ENCODE measurements at places on chromosomes 16 and 17.

DNA sequence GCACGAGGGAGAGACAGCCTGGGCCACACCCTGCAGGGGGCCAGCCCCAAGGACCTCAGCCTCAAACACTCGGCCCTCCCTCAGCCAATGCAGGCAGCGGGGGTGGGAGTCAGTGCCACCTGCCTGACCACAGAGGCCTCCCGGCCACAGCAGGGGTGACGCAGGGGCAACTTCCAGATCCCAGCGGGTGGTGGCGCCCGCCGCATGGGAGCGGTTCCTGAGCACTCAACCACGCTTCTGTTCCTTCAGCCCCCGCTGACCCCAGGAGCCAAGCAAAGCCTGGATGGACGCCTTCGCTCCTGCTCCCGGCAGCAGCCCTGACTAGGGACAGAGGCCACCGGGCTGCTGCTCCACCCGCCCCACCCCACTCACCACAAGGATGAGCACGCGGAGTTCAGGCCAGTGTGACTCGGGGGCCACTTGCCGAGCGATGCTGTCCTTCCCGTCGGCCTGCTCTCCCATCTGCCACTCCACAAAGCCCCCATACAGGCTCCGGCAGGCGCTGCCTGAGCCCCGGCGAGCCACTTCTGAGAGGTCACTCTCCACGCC, 5.0 kb upstream of the CYBA start:
- DNase-seq, result no peak

GRCh38 chr17:77856551-77857305, 101.8 kb upstream of the TNRC6C start:
- DNase-seq, result no peak

DNA sequence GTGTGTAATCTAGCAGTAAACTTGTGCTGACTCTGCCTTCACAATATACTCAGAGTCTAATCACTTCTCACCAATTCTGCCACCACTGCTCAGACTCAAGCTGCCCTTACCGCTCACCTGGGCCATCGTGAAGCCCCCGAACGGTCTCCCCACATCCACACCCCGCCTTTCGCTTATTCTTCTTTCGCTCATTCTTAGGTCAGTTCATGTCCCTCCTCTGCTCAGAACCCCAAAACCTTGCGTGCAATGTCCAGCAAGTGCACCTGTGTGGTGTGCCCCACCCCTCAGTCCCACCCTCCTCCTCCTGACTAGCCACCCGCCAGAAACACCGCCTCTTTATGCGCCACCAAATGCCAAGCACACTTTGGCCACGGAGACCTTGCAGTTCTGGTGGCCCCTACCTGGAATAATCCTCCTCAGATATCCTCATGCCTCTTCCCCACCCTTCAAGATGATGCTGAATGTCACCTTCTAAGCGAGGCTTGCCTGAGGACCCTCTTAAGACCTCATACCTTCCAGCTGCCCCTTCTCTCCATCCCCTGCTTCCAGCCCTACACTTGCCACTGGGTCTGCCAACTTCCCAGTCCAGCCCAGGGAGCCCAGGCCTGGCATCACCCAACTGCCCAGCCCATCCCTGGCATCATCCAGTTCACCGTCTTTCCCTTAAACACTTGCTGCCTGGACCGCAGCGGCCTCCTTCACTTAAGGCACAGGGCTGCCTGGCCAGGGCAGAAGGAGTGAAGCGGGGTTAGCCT, 34.3 kb upstream of the RBFOX3 start:
- no peak for DNase-seq

- DNase-seq, result no peak
These were observed 37.3 kb downstream of the TSC2 start for GRCh38 chr16:2084895-2085625.

DNA sequence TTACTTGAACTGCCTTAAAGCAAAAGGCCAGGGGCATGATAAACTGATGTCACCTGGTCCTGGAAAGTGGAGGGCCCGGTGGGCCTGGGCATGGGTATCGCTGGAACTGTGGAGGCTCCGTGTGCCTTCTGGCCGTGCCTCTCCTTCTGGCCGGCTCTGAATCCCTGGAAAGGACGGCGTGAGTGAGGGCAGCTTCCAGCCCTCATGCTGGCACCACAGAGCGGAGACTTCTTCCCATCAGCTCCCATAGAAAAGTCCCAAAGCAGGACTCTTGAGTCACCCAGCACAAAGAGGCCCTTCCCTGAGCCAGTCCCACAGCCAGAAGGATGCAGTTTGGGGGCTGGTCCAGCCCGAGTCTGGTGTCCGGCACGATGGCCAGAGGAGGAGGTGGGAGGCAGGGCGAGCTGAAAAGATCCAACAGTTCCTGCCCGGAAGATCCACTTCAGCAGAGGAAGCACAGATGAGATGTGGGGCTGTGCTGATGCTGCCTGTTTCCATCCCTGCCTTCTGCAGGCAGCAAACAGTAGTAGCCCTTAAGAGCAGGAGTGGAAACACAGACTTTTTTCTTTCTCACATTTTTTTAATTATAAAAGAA, 7.8 kb downstream of the GAA start:
- no peak for DNase-seq

- peak; percentile 6 for DNase-seq
These were observed 13.9 kb downstream of the ERN2 start for GRCh38 chr16:23699100-23699499.

DNA sequence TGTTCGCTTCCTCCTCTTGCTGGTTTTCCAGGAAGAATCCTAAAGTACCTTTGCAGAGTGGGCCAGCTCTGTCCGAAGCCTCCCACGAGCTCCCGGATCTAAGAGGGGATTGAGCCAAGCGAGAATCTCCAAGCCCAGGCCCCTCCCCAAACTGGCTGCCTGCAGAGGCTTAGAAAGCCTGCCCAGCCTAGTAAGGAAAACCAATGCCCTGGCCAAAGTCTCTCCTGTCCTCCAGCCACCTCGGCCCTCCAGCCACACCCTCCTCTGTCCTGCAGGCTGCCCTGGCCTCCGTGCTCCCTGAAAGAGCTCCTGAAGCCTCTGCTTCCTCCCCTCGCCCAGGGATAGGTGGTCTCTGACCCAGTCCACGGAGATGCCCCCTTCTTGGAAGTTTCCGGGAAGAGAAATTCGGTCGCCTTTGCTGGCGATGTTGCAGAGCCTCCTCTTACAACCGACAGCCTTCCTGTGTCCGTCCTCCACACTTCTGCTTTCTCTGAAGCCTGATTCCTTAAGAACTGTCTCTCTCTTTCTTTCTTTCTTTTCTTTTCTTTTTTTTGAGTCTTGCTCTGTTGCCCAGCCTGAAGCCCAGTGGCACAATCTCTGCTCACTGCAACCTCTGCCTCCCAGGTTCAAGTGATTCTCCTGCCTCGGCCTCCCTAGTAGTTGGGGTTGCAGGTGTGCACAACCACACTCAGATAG, 54.9 kb upstream of the TOB1 start:
- no peak for DNase-seq

- DNase-seq, result no peak
These were observed 44.3 kb upstream of the PLCG2 start for GRCh38 chr16:81734632-81735434.

DNA sequence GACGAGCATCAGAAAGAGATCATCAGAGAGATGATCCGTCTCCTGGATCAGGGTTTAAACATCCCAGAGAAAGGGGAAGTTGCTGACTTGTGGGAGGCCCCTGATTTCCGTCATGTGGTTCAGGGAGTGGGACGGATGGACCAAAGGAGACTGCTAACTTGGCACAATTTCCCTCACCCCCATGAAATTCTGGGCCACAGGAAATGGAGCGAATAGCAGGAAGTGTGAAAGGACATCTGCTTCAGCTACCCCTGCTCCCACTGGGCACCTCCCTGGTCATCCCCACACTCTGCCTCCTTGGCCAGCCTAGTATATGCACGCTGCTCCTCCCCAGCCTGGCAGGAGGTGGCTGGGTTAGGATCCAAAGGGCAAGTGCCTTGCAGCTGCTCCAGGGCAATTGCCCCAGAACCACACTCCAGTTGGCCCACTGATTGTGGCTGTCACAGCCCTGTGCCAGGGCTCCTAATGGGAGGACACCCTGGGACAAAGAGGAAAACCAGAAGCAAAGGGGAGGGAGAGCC, 1.3 kb downstream of the ARRB2 start:
- no peak for DNase-seq

GRCh38 chr16:24728011-24728410, 1.4 kb upstream of the TNRC6A start:
- no peak for DNase-seq

GRCh38 chr17:13140750-13141149, 122.9 kb upstream of the ELAC2 start:
- DNase-seq, result no peak

DNA sequence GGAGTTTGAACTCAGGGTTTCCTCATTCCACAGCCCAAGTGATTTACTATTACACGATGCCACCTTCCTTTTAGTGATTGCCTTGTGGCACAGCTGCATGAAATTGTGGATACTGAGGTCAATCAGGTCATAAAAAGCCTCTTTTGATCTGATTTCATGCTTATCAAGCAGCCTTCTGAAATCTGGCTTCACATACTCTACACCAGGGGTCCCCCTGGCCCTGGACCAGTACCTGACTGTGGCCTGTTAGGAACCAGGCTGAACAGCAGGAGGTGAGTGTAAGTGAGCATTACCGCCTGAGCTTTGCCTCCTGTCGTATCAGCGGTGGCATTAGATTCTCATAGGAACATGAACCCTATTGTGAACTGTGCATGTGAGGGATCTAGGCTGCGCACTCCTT, 13.8 kb downstream of the SLFN5 start:
- DNase-seq, result no peak

DNA sequence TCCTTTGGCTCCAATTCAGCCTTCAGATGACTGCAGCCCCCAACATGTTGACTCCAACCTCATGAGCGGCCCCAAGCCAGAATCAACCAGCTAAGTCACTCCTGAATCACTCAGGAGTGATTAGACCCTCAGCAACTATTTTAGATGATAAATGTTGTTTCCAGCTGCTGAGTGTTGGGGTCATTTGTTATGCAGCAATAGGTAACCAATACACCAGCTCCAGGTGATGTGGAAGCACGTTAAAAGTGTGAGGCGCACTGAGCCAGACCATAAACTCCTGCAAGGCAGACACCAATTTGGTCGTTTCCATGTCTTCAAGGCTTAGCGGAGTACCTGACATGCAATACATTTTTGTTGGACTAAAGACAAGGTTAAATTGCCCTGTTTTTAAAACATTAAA, 17.5 kb downstream of the COQ7 start:
- DNase-seq, result no peak

DNA sequence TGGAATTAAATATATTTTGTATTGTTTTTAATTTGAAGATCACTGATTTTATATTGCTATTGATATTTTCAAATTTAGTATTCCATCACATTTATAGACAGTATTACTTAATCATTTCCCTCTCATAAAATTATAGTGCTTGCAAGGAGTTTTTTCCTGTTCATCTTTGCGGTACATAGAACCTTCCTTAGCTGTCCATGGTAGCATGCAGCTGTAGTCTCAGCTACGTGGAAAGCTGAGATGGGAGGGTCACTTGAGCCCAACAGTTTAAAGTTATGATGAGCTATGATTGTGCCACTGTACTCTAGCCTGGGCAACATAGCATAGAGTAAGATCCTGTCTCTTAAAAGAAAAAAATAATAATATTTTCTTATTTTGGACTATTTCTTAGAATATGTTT, 215.8 kb upstream of the CHMP6 start:
- DNase-seq, result no peak

DNA sequence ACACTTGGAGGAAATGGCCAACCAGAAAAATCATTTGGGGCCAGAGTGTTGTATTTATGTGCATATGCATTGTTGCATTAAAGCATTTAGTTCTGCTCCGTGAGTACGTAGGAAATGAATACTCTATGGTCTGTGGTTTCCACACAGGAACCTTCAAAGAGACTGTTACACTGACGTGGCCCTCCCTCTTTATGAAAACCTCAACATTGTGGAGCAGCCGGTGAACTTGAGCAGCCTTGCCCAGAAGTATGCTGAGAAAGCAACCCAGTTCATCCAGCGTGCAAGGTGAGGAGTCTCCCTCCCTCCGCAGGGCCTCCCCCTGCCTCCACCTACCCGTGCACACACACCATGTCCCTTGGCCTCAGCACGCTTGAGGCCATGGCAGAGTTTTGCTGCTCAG, 65.2 kb downstream of the ARSG start:
- peak; percentile 54 for DNase-seq

DNA sequence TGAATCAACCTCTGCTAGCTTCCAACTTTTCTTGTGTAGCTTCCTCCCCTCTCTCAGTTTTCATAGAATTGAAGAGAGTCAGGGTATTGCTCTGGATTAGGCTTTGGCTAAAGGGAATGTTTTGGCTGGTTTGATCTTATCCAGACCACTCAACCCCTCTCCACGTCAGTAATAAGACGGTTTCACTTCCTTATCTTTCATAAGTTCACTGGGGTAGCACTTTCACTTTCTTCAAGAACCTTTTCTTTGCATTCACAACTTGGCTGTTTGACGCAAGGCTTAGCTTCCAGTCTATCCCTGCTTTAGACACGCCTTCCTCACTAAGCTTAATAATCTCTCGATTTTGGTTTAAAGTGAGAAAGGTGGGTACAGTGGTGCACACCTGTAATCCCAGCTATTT, 29.7 kb upstream of the OR1A2 start:
- no peak for DNase-seq

DNA sequence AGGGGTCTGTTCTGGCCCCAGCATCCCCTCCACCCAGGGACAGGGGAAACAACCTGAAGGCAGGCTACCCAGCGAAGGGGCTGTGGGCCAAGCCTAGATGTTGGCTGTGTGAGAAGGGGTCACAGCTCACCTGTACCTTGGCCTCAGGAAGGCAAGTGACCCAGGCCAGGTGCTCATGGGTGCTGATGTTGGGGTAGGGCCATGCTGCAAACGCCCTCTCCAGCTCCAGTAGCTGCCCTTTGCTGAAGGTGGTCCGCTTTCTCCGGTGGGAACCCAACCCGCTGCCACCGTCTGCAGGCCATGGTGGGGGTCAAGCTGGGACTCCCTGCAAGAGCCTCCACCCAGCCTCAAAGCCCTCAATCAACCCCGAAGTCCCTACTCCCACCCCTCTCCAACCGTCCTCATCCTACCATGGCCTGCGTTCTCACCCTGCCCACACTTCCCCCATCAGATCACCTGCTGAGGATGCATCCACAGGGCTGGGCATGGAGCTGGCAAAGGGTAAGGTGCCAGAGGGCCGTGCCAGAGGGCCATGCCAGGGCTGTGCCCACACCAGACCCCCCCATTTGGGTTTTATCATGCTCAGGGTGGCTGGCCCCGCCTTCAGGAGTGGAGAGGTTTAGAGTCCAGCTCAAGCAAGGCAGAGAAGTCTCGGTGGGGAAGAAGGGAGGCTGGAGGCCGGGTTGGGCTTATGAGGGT, at the start of gene SEBOX:
Gene SEBOX (minus strand): TSS at position 535 of the 699 bp plus-strand sequence. CDS start 48 bp downstream, at position 487.
- no peak for DNase-seq

DNA sequence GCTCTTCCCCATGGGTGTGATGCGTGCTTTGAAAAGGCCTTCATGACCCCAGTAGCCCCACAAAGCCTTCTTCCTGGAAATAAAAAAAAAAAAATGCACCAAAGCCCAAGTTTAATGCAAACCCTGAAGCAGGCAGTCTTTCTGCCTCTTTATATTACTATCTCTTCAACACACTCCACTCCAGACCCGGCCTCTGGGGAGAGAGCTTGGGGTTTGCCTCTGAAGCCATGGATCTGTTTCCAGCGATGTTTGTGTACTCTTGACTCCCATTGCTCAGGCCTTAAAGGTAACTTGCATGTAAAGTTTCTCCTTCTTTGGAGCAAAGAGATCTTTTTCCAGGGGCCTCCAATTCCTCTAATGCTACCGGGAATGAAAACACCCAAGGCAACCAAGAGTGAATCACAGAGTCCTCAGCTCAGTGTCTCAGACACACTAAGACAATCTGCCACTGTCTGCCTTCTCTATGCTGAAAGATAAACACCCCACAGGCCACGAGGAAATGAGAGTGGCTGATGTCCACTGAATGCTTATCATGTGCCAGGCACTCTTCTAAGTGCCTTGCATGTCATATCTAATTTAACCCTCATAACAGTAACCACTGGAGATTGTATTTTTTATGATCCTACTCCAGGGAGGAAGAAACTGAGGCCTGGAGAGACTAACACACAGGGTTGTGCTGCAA, 56.4 kb upstream of the AKTIP start:
- DNase-seq, result no peak

Measured in activated effector memory CD4-positive, alpha-beta T cell treated with Interleukin-2 at 50 U/mL for 16 hours (primary cell).